ENCODE measurements at places on chromosomes 13 and 19. TPM values are rescaled to one million over a fixed set of nuclear protein-coding genes. Genes with fewer than 3 reads are reported as not detected.
A peak's percentile ranks its signal among the peaks of the same experiment; 100 is the strongest.

DNA sequence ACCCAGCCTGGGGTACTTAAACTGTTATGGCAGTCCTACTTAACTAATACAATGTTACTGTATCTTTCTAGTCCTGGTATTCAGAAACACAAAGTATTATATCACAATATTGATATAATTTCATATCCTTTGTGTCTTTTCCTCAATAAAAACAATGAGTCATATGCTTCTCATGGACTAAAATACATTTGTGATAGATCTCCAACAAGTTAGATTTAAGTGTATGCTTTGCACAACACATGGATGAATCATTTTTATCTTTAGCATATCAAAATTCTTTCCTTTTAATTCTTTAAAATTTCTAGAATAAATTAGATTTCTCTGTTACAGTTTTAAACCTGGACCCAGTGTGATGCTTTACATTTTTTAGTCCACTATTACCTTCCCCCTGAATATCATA, 1357.8 kb upstream of the ATXN8OS start:
- no peak for DNase-seq

RNF17 gene
- not detected for total RNA-seq

DNA sequence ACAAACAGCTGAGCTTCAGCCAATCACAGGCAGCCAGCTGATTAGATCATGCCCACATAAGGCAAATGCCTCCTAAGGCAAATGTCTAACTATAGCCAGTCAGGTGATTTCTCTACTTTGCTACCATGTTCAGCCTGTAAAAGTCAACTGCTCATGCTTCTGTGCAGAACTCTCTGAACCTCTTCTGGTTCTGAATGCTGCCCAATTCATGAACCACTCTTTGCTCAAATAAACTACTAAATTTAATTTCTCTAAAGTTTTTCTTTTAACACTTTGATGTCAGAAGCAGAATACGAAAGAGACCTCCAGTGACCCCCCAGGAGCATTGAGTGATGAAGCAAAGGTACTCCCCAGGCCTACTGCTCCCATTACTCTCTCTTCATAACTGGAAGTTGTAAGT, 240.7 kb upstream of the IPO5 start:
- DNase-seq, result no peak

DNA sequence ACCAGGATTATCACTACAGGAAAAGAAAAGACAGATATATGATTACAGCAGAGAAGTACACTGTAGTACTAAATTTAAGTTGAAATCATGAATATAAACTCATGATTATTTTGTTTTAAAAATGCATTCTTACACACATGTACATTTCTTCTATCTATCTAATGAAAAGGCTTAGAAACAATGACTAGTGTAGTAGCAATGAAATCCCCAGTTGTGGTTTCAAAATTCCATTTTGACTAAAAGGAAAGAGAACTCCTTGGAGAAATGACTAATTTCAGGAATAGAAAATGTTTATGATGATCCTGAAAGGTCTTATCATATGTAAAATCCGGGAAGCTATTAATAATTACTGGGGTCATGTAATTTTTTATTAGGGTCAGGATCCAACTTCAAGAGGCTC, 195.0 kb upstream of the STARD13 start:
- DNase-seq, result no peak

DNA sequence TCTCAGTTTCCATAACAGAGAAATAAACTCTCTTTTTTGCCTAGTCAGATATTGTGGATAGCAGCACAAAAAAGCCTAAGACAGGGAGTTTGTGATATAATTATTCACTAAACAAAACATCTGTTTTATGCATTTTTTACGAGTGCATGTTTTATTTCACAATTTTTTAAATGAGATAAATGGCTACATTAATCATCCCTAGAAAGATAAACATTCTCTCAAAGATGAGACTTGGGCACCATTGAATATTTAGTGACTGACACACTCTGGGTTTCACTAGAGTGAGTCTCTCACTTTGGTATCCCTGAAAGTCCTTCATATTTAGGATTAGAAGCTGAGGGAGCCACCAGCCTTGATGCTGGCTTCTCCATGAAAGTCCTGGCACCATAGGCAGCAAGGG, 74.3 kb upstream of the LRCH1 start:
- no peak for DNase-seq

GRCh38 chr19:48321372-48321621, 4.1 kb upstream of the EMP3 start:
- DNase-seq, result peak; percentile 95

ZMYM5 gene
- 20.8 TPM for total RNA-seq

DNA sequence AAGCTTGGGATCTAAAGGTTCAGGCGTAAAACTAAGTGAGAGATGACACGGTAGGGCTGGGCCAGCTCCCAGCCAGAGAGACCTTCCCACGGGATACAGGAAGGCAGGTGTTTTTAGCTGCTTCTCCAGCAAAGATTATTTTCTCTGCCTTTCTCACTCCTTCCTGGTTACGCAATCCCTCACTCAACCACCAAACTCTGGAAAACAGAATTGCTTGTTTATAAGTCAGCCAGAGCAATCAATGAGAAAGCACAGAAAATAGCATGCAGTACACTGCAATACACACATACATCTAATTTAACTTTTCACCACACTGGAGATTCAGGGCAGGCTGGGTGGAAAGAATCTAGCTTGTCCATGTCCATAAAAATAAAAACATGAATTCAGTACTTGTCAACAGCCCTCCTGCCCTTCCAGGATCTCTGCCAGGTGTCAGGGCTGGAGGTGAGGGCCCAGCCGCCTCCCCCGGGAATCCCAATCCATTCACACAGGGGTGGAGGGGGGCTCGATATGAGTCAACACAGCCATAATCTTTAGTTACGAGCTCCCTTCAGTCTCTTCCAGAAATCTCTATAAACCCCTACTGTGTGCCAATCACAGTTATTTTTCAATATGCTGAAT, 12.2 kb downstream of the RHPN2 start:
- no peak for DNase-seq

DHDH gene
- 2.6 TPM for total RNA-seq

GRCh38 chr19:1244693-1245451, 3.3 kb downstream of the ATP5F1D start:
- no peak for DNase-seq

GRCh38 chr19:15640294-15640903, at the start of gene CYP4F3:
Gene CYP4F3 (plus strand): TSS chr19:15640897. CDS start chr19:15641416, 519 bp downstream.
- DNase-seq, result no peak

- DNase-seq, result no peak
These were observed 435.4 kb upstream of the TSHZ3 start for GRCh38 chr19:31784671-31785101.

DNA sequence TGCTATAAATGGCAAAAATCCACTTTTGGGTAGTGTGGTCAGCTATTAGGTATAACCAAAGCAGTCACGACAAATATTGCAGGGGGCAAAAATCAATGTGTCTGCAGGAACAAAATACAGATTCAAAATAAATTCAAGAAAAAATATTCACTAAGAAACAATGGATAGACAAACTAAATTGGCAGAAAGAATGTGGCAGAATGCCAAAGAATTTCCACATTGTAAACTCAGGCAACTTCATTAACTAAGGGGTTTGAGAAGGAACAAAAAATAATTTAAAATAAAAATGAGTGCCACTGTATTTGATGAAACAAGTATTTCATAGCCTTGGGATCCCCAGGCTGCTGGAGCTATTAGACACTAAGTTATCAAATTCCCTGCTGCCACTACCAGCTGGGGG, 193.1 kb downstream of the VWA8 start:
- DNase-seq, result no peak

ADPRHL1 gene
- 0.82 TPM for total RNA-seq

GRCh38 chr19:18452386-18452785, 14.5 kb upstream of the ISYNA1 start:
- no peak for DNase-seq

DNA sequence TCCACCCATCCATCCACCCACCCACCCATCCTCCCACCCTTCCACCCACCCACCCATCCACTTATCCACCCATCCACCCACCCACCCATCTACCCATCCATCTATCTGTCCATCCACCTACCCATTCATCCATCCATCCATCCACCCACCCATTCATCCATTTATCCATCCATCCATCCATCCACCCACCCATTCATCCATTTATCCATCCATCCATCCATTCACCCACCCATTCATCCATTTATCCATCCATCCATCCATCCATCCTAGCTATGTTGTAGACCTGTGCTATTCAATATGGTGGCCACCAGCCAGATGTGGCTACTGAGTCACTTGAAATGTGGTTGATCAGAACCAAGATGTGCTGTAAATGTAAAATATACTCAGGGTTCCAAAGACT, 5.1 kb downstream of the CAMSAP3 start:
- DNase-seq, result no peak

- DNase-seq, result peak; percentile 88
These were observed at the start of gene HSH2D for GRCh38 chr19:16143399-16144215. Gene HSH2D (plus strand): TSS chr19:16143685. CDS start chr19:16148751, 5,066 bp downstream.

- DNase-seq, result no peak
These were observed 829 bp upstream of the ATCAY start for GRCh38 chr19:3879656-3880055.

DNA sequence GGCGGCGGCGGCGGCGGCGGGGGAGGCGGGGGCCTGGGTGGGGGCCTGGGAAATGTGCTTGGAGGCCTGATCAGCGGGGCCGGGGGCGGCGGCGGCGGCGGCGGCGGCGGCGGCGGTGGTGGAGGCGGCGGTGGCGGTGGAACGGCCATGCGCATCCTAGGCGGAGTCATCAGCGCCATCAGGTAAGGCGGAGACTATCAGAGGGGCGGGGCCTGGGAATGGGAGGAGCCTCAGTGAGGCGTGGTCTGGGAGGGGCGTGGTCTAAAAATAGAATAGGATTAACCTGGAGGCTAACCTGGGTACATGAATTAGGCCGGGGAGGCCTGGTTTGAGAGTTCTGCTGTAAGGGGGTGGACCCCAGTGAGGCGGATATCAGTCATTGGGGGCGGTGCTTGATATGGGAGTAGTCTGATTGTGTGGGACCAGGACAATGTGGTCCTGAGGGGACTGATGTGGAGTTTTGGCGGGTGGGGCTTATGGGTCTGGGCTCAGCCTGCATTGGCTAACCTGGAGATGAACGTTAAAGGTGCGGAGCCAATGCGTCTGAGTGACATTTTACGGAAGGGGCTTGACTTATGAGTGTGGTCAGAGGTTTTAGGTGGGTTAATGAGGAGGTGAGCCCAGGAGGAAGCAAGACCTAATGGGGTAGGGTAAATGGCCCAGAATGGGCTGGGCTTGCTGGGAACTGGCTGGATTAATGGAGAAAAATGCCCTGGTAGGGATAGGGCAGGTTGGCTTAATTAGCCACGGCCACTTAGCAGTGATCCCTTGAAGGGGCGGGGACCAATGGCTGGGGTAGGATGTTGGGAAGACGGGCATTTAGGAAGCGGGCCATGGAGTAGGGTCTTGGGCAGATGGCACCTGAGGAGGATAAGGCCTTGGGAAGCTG, 1.4 kb downstream of the CAPNS1 start:
- DNase-seq, result peak; percentile 93

DNA sequence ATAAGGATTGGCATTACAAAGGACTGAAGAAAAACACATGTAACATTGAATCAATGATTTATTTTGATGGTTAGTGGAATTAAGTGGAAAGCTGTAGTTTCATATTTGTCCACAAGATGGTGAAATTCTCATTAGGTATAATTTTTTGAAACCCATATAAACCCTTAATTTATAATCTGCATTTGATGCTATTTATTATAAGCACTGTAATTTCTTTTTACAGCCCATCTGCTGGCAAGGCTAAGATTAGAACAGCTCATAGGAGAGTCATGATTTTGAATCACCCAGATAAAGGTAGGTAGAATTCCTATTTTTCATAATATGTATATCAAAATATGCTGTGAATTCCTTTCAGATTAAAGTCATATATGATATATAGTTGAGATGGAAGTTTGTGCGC, 62.2 kb downstream of the DNAJC15 start:
- no peak for DNase-seq
